ENCODE measurements at places on chromosomes 7 and 10.

- no peak for DNase-seq
Measured at GRCh38 chr10:30781670-30782121, 152.1 kb upstream of the LYZL2 start.

GRCh38 chr7:30668102-30668501 is 14.2 kb downstream of the CRHR2 start:
- no peak for DNase-seq

DNA sequence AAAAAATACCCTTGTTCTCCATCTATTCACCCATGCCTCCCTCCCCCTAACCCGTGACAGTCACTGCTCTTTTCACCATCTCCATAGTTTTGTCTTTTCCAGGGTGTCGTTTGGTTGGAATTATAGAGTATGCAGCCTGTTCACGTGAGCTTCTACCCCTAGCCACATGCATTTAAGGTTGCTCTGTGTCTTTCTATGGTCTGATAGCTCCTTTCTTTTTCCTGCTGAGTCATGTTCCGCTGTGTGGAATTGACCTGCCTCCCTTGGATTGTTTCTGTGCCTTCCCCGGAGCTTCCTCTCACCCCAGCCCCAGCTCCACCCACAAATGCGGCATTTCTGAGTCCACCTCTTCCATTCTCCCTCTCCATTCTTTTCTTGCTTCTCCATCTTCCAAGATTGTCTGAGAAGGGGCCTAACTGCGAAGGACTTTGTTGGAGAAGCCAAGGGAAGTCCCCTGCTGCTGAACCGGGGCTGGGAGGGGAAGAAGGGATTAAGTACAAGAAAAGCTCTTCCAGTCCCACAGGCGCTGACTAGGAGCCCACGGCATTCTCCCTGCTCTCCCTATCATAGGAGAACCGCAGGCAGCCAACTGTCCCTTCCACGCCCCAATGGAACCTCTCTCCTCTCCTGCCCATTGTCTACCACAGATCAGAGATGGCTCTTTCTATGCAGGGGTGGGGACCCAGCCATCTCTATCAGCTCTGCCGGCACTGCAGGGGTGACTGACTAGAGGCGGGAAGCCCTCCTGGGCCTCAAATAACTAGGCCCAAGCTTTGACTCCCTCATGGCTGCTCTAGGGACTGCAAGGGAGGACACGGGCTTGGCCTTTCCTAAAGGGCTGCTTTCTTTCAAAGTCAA is 87.5 kb upstream of the ANLN start:
- no peak for DNase-seq

GRCh38 chr7:16080131-16080530 is 341.2 kb downstream of the CRPPA start:
- DNase-seq: no peak

- no peak for DNase-seq
Measured at GRCh38 chr10:3009341-3009740, 58.0 kb upstream of the PFKP start.

- no peak for DNase-seq
Measured at GRCh38 chr10:4109469-4109868, 324.5 kb upstream of the KLF6 start.
